ENCODE measurements at places on chromosomes 4 and X.

DNA sequence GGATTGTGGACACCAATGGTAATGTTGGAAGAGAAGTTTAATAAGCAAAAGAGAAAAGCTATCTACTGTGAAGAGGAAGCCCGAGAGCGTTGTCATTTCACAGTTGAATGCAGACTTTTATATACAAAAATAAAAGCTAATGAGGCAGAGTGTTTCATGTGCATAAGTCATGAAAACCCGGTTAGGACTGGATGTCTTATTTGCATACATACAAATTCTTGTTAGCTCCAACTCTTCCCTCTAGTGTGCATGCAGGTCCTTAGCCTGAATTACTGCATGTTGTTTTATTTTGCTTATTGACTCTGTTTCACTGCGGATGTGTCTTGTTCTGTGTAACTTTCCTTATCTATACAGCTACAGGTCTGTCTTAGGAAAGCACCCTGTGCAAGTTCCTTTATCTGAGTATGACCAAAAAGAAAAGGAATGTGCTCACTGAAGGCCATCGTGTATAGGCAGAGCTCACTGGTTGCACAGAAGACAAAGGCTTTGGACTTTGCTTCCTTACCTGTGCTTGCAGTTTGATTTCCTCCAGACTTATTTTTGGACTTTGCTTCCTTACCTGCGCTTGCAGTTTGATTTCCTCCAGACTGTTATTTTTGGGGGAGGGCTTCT, 25.1 kb upstream of the UGT2B11 start:
- no peak for DNase-seq

DNA sequence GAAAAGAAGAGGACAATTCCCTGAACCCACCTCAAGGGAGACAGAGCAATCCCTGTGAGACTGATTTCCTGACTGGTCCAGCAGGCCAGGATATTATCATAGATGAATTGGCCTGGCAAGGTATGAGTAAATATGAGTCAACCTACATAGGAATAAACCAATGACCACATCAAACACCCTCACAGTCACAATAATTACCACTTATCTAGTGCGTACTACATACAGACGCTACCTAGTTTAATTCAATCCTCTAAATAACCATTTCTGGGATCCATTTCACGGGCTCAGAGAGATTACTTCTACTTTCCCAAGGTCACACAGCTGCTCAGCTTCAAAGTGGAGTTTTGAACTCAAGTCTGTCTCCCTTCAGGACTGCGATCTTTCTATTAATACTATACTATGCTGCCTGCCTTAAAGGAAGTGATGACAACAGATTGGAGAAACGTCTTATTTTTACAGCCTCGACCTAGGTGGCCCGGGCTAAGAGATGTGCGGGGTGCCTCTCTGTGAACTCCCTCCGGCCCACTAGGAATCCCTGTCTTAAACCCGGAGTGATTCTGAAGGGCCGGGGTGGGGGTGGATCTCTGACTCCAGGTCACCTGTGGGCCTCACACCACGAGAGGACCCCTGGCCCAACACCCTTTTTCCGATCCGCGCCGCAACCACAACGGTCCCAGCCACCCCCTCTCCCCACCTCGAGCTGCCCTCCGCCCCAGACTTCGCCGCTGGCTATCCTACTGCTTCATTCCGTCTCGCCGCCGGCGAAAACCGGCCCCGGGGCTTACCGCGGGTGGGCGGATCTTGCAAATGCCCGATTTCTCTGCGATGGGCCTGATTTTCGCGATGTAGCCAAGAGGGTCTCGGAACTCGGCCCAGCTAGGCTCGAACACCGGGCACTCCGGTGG, 800 bp downstream of the KDM5C start:
- DNase-seq = no peak

GRCh38 chr4:59979061-59979460, 1221.1 kb upstream of the ADGRL3 start:
- no peak for DNase-seq

- no peak for DNase-seq
These were observed 12.3 kb downstream of the ZNF182 start for GRCh38 chrX:47991263-47992094.

DNA sequence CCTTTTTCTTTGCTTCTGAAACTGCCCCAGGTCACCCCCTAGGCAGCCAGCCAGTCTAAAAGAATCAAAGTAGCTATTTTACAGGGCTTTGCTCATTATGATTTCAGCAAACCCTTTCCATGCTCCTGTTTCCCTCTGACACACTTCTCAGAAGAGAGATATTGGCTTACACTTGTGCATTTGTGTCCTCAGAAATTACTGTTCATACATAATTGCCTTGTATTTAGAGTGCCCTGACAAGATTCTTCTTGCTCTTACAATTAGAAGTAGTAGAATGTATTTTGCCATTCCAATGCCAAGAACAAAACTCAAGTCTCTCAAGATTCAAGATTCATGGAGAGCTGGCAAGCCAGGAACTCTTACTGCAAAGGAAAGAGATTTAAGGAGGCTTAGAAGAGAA, 531.0 kb upstream of the ZFP42 start:
- no peak for DNase-seq

DNA sequence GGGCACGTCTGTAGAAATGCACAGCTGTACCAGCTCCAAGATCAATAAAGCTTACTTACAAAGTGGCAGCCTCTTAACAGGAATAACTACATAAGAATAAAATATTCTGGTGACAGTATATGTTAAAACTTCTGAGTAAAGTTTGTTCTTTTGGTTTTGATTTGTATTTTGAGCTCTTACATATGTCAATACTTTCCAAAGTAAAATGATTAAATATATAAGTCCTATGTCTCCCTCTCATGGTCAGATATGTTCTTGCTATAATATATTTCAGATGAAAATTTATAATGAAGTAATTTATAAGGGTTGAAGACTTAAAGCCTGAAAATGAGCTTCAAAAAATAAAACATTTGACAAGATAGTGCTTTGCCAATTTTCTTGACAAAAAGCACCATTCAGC, 254.4 kb downstream of the NPFFR2 start:
- DNase-seq = no peak

DNA sequence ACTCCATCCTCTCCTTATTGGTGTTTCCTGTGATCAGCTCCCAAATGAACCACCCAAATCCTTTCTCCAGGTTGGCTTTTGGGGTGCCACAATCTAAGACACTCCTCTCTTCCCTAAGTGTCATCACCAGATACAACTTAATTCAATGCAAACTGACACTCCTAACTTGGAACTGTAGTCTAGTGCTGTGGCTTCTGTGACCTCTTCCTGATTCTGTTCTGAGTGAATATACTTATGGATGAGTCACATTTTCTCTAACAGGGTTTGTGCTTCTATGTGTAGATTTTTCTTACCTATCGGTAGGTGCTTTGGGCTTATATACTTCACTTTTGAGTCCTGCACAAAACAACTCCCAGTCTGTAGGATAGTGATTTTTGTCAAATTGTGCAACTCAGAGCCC, 141.3 kb upstream of the MAOA start:
- no peak for DNase-seq

DNA sequence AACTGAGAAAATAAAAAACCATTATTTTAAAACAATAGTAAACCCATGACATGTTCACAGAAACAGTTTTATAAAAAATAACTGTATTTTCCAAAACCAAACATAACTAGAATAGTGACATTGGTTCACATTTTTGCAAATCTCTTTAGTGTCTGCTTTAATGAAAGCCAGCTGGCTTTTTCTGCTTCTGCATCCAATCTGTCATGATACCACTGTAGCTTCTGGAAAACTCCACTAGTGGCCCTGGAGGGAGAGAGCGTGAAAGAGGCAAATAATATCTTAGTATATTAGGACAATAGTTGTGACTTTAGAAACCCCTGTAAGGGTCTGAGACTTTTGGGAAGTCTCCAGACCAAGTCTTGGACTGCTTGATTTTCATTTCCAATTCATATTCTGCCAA, 31.1 kb downstream of the FGFBP1 start:
- DNase-seq = no peak

GRCh38 chr4:121472937-121473721, 92.3 kb upstream of the QRFPR start:
- no peak for DNase-seq

DNA sequence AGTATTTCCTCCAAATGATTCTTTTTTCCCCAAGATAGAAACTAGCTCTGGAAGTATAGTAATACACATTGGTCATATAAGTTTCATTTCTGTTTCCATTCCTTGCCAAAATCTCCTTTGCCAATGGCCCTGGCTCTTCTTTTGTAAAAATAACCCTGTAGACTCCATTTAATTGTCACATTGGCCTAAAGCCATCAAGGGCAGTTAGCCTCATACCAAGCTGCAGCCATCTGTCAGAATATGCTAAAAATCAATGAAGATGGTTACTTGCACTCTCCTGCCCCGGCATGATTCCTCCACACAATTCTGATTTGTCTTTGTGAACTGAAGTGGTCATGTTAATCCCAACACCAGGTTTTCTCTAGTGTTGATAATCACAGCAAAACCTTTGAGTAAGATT, 380.5 kb downstream of the SH2D1A start:
- no peak for DNase-seq

GRCh38 chr4:96352051-96352517, 512.2 kb downstream of the PDHA2 start:
- DNase-seq = no peak

Measured in sciatic nerve (tissue), 2 donors.